ENCODE measurements at places on chromosomes 2 and 18.

- DNase-seq, result no peak
Measured at GRCh38 chr2:60334610-60335009, 218.8 kb downstream of the BCL11A start.

- no peak for DNase-seq
Measured at GRCh38 chr2:230016844-230017243, 51.9 kb downstream of the SLC16A14 start.

DNA sequence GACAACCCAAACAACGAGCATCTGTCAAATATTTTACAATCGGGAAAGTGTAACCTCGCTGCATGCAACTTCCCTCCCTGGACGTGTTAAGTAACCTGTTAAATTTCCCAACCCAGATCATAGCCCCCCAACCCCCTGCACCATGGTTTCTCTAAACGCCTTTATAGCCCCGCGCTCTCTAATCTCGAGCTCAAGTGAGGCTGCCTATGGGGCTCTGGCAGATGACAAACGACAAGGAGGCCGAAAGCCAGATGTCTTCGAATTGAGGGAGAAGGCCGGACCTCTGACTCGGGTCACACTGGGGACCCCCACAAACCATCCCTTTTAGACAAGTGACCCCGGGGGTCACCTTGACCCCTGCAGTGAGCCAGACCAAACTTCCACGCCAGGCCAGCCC is 526 bp downstream of the COX7A2L start:
- DNase-seq, result no peak

GRCh38 chr2:218026676-218027425 is 24.1 kb upstream of the TNS1 start:
- no peak for DNase-seq

GRCh38 chr2:109213646-109214433 is 84.8 kb downstream of the SH3RF3 start:
- no peak for DNase-seq

All from neural crest cell (in vitro differentiated cells).